Urinary bladder (tissue), 4 donors: ENCODE measurements at places on chromosomes 4 and X. TPM values are rescaled to one million over a fixed set of nuclear protein-coding genes. Genes with fewer than 3 reads are reported as not detected.

GRCh38 chr4:149784018-149784417 lies 31.6 kb downstream of the IQCM start:
- no peak for DNase-seq

Gene DCLK2
- total RNA-seq = 22.2 TPM

DNA sequence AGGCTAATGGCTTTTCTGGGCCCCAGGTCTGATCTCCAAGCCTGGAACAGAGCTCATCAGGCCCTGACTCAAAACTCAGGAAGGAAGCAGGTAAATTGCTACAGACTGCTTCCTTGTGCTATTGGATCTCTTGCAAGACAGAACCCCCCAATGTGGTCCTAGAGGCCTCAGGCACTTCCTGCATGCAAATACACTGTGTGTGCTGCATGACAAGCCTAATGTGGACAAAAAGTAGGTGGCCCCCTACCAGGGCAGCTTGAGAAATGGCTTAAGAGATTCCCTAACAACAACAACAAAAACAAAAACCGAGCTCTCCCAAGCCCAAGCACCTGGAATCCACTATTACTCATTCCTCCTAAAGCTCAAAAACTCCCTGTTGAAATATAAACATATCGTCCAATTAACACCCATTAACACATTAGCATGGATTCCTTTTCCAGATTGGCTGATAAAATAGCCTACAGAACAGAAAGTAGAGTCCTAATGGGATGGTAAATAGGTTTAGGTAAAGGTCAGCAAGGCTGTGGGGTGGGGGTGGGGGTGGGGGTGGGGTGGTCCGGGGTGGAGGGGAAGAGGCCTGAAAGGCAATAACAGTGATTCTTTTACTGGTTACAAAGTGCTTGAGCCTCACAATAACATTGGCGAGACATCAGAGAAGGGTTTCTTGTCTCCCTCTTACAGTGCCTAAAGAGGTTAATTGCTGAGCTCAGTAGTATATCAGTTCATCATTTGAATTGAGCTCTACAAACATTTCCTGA lies 24.1 kb upstream of the FGF16 start:
- DNase-seq = no peak

- DNase-seq = peak; percentile 10
Observed at GRCh38 chr4:74794382-74795010, at the start of gene BTC. TSS of gene BTC (minus strand) at chr4:74794523. CDS start at chr4:74794325, 198 bp downstream.
